T-cell (primary cell): ENCODE measurements at places on chromosomes 16 and 17.

DNA sequence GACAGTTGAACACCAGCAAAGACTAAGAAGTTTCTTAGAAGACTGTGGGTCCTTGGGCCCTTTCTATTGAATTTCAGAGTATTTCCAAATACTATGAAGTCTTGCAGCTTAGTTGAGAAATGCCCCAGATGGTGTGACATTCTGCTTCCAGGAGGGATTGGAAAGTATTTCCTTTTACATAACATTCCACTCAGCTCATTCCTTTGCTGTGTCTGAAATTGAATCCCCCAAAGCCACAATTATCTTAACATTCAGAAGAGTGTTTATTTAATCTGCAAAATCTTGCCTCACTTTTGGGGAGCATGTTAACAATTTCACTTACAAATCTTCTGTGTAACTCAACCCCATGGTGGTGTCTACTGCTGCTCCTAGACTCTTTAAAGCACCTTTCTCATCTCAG is 307.7 kb downstream of the WWOX start:
- no peak for DNase-seq

DNA sequence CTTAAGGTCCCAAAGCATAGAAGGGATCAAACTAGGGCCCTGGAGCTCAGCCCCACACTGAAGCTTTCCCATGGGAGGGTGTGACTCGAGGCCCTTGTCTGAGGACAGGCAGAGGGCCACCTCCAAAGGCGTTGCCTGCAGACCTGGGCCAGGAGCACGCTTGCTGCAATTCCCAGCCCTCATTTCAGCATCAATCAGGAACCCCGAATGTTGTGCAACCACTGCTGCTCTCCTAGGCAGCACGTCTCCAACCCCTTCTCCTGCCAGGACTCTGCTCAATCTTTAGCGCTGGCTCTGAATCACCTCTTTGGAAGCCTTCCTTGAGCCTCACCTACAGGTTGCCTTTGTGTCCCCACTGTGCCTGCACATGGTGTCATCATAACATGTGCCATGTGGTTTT is 14.0 kb upstream of the ATP2C2 start:
- DNase-seq, result no peak

DNA sequence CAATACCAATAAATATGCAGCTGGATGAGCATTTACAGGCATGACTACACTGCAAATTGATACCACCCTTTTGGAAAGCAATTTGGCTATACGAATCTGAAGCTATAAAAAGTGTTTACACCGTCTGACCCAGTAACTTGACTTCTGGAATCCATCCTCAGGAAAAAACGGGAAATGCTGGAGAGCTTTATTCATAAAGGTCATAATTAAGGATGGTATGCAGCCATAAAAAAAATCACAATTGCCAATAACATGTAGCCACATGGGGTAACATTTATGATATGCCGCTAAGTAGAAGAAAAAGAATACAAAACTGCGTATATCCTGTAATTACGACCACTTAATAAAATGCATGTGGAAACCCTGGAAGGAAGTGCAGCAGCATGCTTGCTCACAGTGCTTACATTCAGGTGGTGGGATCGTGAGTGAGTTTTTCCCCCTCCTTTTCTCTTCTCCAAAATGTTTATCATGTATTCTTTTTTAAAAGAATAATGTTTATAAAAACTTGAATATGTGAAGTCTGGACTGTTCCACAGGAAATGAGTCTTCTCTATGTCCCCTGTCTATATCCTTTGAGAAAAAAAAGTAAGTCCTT is 34.2 kb downstream of the COPRS start:
- no peak for DNase-seq

DNA sequence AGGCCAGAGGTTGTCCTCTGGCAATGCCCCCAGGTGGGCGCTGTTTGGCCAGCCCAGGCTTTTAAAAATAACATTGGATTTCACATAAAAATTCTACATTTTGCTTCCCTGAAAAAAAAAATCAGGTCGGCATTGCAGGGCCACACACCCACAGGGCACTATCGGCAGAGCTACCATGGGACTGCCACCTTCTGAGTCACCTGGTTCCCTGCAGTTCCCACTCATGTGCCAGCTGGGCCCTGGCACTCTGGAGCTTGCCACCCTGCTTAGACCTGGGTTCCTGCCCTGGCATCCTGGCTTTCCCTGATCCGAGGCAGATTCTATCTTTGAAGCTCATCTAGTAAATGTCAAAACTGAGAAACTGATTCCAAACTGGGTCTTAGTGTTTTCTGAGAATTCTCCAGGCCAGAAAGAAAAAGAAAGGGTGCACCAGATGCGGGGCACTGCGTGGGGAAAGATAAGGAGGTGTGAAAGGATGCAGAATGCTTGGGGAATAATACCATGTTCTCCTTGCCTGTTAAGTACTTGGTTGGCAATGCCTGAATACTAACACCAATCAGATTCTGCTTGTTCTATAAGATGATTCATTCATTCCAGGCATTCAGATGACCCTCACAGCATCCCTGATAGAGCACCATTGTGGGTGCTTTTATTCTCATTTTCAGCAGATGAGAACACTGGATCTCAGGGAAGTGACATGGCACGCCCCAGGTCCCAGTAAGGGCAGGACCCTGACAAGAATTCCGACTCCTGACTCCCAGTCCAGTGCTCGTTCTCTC is 51.8 kb downstream of the RAI1 start:
- DNase-seq, result no peak

DNA sequence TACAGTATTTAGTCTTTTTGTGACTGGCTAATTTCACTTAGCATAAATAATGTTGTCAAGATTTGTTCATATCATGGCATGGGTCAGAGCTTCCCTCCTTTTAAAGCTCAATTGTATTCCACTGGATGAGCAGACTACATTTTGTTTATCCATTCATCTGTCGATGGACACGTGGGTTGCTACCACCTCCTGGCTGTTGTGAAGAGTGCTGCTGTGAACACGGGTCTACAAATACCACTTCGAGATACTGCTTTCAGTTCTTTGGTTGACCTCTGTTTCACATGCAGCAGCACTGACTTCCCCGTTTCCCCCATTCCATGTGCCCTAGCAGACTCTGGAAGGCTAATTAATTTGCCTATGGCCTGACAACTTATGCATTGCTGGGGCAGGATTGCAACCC is 285.4 kb downstream of the SHISA9 start:
- no peak for DNase-seq
